ENCODE measurements at places on chromosomes 11 and 22. TPM values are rescaled to one million over a fixed set of nuclear protein-coding genes. Genes with fewer than 3 reads are reported as not detected.

DNA sequence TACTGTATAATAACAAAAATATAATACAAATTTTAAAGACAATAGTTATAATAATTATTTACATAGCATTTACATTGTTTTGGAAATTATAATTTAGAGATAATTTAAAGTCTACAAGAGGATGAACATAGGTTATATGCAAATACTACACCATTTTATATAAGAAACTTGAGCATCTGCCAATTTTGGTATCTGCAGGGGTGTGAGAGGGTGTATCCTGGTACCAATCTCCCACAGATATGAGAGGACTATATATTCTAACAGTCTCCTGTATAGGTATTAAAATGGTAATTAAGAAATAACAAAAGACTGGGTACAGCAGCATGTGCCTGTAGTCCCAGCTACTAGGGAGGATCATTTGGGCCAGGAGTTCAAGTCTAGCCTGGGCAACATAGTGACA, 134.4 kb downstream of the APOL5 start:
- no peak for DNase-seq

DNA sequence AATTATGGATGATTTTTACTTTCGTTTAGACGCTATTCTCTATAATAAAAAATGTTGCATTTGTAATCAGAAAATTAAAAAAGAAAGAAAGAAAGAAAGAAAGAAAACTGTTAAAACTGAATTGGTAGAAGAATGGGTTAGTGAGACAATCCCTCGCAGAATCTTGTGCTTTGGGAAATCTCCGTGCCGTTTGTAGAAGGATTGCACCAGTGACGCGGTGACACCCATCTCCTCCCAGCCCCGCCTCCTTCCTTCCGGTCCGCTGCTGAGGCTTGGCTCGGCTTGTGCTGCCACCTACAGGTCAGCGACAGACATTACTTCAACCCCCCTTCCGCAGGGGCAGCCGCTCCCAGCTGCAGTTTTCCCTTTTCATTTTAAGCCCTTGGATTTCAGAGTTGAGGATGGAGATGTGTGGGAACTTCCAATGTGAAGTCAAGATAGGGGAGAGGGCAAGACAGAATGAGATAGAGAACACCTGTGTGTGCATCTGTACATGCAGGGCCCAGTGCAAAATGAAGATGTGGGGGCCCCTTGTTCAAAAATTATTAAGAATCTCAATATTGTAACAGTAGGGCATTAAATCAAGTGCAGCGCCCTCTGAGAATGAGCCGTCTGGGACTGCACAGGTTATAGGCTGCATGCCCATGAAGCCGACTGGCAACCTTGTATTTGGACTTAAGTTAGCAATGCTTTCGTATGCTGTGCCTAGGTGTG, 41.1 kb downstream of the TST start:
- DNase-seq = peak; percentile 96

The PAX6 gene
- total RNA-seq = not detected

The TRPC6 gene
- total RNA-seq = 43.8 TPM

GRCh38 chr22:26768952-26769351, 111.6 kb downstream of the MIAT start:
- no peak for DNase-seq

GRCh38 chr11:130691581-130691980, 224.7 kb downstream of the SNX19 start:
- no peak for DNase-seq
